Natural killer cell treated with Interleukin-12 subunit alpha and Interleukin-12 subunit beta and Interleukin-15 and Interleukin-18, amount 100 ng/mL, for 72 hours (primary cell): ENCODE measurements at places on chromosomes 2 and 18.

GRCh38 chr2:25383806-25384205 lies 42.1 kb upstream of the DNMT3A start:
- no peak for DNase-seq

DNA sequence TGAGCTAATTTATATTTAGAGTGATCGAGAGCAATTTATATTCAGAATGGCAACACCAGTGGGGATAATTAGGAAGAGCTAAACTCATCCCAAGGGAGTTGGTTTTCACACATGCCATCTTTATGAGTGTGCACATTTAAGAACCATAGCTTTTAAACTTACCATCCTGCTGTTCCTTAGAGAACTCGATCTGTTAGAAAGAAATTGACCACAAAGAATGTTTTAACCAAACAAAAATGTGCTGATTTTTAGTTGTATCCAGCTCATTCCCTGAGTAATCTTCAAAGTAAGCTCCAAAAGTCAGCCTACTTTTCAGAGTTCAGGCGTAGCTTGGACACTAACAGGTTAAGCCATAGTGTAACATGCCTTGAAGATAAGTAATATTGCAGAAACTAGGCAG lies 12.6 kb downstream of the MYL1 start:
- DNase-seq: no peak

DNA sequence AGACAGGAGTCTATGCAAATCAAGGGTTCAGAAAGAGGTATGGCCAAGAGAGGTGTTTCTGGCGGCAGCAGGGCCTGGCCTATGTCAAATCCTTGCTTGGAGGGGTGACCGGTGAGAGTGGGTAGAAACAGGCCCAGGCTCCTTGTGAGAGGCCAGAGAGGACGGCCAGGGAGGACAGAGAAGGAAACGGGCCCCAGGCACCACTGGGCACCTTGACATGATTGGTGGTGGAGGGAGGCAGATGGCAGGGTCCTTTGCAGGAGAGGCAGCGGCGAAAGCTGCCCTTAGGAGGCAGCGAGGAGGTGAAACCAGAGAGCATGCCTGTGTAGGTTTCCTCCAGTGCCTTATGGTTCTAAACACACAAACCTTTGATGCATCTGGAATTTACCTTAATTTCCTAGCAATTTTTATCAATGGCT lies 6.2 kb downstream of the RAMP1 start:
- no peak for DNase-seq

- no peak for DNase-seq
These were observed 104.1 kb downstream of the PAX3 start for GRCh38 chr2:222194669-222195068.

DNA sequence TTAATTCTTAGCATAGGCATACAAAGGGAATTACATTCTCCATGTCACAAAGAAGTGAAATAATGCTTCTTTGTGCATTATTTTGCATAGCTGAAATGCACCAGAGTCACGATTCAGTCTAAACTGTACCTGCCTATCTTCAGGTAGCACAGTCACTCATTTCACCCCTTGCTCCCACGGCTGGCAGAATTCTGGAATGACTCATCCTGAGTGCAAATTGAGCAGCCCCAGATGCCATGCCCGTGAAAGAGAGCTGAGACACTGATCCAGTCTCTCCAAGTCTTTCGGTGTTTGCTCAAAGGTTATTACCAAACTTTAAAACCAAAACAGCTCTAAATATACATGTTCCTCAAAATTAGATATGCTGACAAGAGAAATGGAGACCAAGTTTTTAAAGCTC lies 168.3 kb upstream of the POU3F3 start:
- DNase-seq: no peak

DNA sequence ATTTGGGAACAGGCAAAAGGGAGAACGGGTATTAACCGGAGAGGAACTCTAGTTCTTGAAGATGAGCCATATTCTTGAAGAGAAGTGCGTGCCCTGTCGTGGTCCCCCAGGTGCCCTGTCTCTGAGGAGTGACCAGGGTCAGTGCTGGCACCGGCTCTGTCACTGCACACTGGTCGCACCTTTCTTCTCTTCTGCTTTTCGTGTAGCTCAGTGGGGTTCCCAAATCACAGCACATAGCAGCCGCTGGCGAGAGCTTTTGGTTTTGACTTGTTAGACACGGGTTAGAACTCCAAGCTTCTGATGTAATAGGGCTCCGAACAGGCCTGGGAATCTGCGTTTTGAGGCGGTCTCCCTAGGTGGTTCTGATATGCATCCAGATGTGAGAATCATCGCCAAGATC lies 18.4 kb upstream of the LRRTM1 start:
- no peak for DNase-seq
